ENCODE measurements at places on chromosomes 16 and 17.

GRCh38 chr16:48332978-48333377 is 52.2 kb downstream of the SIAH1 start:
- no peak for DNase-seq

GRCh38 chr16:23482778-23483177 is 27.5 kb downstream of the GGA2 start:
- no peak for DNase-seq

DNA sequence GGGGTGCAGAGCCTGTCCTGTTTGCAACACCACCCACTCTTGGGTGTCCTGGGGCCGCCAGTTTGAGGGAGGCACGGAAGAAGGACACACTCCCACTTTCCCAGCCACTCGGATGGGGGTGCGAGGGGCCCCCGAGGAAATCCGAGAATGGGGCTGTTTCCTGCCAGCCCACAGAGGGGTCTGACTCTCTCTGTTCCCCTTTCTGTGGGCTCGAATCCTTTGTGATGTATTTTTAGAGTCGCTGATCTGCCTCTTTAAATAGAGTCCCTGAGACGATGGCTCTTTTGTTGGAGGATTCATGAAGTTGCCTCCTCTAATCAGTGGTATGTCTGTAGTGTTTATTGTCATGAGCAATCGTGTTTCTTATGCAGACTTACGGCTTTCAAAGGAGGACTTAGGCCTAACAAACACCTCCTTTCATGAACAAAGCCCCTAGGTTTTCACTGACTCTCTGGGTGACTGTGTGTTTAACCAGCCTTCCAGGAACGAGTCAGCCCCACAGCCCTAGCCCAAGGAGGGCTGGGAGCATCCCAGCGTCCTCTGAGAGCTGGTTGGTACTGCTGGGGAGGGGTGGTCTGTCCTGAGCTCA is 29.1 kb downstream of the CIBAR2 start:
- DNase-seq, result no peak

- no peak for DNase-seq
Measured at GRCh38 chr17:56735842-56736241, 97.9 kb downstream of the C17orf67 start.

DNA sequence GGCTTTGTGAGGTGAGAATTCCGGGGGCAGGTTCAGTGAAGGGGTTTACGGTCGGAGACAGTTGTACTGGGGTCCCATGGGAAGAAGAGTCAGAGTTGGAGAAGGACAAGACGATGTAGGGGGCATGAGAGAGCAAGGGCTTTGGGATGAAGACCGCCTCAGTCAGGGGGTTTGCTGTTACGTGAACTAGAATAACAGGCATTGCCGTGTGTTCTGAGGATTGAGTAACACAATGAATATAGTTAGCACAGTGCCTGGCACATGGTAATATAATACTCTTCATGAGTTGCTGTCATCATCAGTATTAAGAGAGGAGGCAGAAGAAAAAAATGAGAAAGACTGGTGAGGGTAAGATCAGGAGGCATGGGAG is 577 bp downstream of the ZNF646 start:
- no peak for DNase-seq

GRCh38 chr17:78527345-78527744 is 49.9 kb downstream of the DNAH17 start:
- DNase-seq, result no peak
